Caudate nucleus (tissue), 63 donors: ENCODE measurements at places on chromosomes 13 and 19.

DNA sequence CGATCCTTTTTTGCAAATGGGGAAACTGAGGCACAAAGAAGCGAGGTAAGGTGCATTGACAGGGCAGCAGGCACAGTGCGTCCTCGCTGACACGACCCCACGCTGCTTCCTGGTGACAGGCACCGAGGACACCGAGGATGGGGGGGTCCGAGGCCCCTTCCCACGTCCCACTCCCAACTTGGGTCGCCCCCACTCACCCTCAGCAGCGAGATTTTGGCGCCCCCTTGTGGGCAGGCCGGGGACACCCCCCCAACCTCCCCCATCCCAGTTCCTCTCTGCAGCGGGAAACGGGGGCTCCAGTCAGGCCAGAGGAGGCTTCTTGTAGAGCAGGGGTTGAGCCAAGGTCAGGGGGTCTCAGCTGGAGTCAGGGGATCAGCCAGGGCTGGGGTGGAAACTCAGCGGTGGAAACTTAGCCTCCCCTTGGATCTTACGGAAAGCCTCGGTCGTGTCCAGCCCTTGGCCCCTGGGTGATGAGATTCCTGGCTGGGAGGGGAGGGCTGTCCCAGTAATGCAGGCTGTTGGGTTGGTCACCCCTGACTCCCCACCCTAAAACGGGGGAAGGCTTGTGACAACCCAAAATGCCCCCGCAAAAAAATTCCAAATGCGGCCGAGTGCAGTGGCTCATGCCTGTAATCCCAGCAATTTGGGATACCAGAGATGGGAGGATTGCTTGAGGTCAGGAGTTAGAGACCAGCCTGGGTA, 8.2 kb downstream of the SMIM24 start:
- DNase-seq = no peak

- no peak for DNase-seq
Observed at GRCh38 chr13:97165502-97166425, 56.4 kb upstream of the MBNL2 start.

DNA sequence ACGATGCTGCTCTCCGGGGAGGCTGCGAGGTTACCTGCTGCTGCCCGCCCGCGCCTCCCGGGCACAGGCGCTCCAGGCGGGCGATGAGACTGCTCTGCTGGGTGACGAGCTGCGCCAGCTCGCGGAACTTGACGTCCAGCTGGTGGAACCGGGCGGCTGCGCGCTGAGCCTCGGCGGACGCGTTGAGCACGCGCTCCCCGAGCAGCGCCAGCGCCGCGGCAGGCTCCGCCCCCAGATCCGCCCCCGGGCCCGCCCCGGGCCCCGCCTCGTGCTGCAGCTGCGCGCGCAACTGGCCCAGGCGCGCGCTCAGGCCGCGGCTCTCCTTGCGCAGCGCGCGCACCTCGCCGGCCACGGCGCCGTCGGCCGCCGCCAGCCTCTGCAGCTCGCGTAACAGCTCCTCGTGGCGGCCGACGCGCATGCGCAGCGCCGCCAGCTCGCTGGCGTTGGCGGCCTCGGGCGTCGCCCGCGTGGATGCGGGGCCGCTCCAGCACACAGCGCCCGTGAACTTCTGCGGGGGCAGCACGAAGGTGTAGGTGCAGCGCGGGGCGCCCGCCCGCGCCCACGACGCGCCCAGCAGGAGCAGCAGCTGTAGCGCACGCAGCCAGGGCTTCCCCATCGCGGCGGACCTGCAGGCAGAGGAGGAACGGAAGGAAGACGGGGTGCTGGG, 6.4 kb downstream of the ANGPTL6 start:
- peak; percentile 77 for DNase-seq

DNA sequence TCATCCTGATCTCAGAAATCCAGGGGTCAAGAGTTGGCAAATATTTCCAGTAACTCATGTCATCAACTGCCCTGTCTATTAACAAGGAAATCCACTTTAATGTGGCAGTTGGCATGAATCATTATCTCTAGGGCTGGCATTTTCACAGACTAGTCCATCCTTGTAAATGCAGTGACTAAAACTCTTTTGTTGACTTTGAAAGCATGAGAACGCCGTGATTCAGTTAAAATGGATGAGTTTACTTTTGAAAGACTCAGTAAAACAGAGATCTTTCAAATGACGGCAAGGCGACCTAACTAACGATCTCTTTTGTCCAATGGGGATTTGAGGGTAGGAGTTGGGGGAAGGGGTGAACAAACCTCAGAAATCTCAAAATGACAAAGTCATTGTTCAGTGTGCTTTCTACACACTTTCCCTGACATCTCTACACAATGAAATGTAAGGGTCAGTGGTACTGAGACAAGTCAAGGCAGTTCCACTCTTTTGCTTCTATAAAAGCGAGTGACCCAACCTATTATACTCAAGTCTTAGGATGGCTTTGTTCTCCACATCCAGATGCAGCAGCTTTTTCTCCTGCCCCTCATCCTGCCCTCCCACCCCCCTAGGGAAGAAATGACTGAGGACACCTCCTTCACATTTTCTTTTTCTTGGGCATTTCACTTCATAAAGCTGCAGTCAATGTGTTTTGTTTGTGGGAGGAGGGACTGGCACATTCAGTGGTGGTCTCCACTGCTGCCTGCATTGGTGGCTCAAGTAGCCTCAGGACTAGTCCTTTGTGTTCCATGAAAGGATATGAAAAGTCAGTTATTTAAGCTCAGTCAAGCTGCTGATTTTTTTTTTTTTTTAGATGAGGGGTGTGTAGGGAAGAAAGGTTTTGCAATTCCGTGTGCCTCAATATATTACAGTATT, 200.5 kb downstream of the ABCC4 start:
- no peak for DNase-seq

GRCh38 chr13:114126789-114127472, 5.5 kb downstream of the RASA3 start:
- DNase-seq = no peak

- no peak for DNase-seq
Observed at GRCh38 chr13:32426191-32426989, 1.5 kb downstream of the N4BP2L1 start.

DNA sequence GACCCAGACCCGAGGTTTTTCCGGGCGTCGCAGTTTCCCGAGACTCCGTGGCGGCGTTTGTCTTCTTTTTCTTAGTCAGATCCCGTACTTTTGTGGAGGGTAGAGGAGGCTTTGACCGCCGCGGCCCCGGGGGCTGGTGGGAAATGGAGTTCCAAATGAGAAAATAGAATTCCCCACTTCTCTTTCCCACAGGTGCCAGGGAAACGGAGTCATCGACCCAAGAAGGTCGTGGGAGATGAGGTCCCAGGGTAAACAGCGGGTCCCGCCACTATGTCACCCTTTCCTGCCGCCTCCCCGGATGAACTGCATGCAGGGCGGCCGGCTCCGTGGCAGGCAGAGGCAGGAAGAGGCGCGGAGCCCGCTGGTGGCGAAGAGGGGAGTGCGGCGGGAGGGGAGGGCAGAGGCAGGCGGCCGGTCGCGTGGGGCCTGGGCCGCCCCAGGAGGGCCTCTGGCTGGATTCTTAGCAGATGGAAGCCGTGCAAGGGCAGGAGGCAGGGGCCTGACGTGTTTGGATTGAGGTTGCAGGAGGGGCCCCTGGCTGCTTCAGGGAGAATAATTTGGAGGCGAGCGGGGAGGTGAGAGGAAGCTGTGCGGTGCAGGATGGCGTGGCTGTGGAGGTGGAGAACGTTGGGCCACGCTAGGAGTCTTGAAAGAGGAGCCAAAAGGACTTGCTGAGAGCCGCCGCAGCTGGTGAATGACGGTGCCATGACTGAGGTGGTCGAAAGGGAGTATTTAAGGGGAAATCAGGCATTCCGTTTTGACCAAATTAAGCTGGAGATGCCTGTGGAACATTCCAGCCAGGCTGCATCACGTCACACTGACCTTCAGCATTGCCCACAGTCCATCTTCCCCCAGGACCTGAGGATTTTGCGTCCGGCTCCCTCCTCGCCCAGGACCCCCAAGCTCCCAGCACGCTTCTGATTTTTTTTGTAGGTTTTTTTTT, 11.7 kb downstream of the CYTH2 start:
- no peak for DNase-seq

DNA sequence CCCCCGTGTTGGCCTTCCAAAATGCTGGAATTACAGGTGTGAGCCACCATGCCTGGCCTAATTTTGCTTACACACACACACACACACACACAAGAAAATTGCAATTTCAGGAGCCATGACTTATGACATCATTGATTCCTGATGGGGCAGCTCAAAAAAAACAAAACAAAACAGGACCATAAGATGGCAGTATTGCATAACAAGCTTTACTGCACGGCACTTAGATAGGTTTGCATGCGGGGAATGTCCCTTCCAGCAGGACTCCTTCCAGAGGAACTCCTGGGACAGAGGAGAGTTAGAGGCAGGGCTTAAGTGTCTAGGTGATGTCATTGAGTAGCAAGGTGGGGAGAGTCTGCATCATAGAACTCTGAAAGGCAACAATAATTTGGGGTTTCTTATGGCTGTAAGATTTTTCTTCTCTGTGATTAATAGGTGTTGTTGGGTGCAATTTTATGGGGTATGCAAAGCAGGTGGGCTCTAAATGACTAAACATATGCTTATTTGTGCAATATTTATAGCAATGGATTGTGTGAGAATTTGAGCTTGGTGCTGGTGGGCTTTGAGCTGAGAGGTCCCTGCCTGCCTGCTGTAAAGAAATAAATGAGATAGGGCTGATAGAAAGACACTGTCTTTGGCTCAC, 9.0 kb upstream of the ACSBG2 start:
- DNase-seq = no peak

DNA sequence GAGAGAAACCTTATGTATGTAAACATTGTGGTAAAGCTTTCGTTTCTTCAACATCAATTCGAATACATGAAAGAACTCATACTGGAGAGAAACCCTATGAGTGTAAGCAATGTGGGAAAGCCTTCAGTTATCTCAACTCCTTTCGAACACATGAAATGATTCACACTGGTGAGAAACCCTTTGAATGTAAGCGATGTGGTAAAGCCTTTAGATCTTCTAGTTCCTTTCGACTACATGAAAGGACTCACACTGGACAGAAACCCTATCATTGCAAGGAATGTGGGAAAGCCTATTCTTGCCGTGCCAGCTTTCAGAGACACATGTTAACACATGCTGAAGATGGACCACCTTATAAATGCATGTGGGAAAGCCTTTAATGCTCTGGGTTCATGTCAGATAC, 24.7 kb downstream of the ZNF136 start:
- DNase-seq = no peak

DNA sequence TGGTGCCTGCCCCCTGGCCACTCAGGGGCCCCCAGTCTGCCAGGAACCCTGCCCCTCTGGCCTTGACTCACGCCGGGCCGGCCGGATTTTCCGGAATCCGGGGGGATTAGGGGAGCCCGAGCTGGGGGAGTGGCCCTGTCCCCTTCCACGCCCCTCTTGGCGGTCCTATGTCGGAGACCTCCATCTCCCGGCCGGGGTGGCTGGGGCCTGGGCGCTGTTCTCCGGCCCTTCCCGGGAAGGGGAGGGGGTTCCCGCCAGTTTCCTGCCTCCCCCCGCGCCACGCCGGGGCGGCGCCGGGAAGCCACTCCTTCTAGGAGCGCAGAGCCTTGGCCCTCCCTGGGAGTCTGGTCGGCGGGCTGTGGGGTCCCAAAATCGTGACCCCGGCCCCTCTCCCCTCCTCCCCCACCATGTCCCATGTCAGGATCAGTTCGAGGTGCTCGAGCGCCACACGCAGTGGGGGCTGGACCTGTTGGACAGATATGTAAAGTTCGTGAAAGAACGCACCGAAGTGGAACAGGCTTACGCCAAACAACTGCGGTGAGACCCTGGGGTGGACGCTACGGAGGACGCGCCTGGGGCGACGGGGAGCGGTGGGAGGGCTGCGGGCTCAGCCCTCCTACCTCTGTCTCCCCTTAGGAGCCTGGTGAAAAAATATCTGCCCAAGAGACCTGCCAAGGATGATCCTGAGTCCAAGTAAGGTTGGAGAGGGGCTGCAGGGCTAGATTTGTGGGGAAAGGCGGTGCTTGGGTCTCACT, 1.3 kb downstream of the TRIP10 start:
- no peak for DNase-seq

DNA sequence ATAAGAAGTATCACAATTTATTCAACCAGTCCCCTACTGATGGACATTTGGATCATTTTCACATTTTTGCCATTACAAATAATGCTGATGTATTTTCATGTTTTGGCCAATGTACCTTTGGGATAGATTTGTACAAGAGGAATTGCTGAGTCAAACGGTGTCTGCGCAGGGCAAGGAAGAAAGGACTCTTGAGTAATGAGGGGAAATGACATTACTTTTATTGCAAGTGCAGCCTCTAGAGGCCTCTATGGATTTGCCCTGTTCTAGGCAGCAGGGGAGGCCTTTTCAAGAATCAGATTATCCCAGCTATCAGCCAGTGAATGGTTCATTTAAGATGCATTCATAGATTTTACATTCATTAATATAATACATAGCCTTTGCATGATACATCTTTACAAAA, 32.9 kb upstream of the GTF3A start:
- no peak for DNase-seq

- DNase-seq = no peak
Observed at GRCh38 chr19:7830272-7830771, 304 bp downstream of the EVI5L start.

DNA sequence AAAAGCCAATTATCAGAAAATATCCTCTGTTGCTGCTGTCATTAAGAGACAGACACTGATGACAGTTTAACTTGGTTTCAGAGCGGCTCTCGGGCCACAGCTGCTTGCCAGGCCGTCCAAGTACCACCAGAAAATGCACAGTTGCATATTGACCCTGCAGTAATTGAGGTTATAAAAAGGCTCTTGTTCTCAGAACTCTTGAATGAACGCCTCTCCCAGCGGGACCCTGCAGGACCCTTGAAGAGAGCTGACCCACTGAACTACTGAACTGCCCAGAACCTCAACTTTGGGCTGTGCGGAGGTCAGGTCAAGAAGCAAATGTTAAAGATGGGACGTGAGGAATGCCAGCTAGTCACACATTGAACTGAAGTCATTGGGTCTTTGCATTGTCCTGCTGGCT, 1559.0 kb upstream of the SLC10A2 start:
- DNase-seq = no peak

GRCh38 chr13:48978942-48979601, 3.4 kb downstream of the FNDC3A start:
- DNase-seq = no peak

DNA sequence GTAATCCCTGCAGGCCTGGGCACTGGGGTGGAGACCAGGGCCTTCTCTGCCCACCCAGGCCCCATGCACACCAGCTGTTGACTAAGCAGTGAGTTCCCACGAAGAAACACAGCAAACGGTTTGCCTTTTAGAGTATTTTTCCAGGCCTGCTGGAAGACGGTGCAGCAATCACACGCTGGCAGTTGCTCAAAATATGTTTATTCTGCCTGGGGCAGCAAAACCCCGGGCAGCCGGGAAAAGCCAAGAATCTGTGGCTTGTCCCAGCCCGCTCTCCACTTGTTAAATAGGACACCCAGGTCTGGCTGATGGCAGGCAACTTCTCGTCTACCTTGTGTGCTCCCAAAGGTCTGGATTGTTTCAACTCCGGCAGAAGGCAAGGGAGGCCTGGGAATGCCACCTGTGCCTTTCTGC, 40.8 kb downstream of the GGACT start:
- DNase-seq = no peak

GRCh38 chr19:58007285-58007684, 4.7 kb upstream of the ZNF606 start:
- no peak for DNase-seq

DNA sequence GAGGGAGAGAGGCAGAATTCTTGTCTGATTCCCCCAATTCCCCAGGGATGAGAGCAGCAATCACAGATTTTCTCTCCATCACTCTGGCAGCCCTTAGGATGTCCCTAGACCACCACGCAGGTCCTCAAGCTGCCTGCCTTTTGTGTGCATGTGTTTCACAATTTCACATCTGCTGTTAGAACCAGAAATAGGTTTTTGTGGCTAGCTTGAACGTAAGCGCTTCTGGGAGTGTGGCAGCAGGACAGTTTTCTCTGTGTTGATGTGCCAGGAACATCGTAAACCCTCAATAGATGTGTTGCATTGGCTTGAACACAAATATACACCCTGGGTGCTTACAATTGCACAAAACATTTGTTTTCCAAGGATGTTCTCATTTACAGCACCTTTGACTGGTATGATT, 78.8 kb upstream of the TMTC4 start:
- no peak for DNase-seq
